Left ventricle myocardium inferior (tissue), 1 donor: ENCODE measurements at places on chromosomes 1 and 21.
A peak's percentile ranks its signal among the peaks of the same experiment; 100 is the strongest.

- DNase-seq, result no peak
Observed at GRCh38 chr1:243623841-243624240, 226.2 kb downstream of the AKT3 start.

DNA sequence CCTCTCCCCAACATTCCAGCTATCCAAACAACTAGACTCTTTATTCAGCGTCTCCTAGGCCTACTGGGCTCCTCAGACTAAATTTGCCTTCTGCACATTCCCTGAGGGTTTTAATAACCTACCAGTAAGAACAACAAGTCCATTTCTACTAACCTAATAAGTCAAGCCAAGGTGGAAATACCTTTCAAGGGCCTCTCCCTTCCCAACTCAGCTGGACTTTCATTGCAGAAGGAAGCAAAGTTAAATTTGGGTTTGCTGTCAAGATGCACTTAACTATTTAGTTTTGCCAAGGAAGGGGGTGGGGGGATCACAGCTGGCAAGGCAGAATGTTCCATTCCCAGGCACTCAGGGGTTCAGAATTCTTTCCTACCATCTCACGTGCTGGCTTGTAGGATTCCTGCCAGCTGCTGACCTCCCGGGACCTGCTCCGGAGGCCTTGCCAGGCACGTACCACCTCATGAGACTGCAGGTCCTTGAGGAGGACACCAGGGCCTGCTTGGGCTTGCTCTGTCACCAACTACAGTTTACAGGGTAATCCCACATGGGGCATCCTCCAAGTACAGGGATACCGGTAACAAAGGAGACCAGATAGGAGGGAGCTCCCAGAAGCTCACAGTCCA lies 29.8 kb downstream of the SLC30A1 start:
- peak; percentile 58 for DNase-seq

DNA sequence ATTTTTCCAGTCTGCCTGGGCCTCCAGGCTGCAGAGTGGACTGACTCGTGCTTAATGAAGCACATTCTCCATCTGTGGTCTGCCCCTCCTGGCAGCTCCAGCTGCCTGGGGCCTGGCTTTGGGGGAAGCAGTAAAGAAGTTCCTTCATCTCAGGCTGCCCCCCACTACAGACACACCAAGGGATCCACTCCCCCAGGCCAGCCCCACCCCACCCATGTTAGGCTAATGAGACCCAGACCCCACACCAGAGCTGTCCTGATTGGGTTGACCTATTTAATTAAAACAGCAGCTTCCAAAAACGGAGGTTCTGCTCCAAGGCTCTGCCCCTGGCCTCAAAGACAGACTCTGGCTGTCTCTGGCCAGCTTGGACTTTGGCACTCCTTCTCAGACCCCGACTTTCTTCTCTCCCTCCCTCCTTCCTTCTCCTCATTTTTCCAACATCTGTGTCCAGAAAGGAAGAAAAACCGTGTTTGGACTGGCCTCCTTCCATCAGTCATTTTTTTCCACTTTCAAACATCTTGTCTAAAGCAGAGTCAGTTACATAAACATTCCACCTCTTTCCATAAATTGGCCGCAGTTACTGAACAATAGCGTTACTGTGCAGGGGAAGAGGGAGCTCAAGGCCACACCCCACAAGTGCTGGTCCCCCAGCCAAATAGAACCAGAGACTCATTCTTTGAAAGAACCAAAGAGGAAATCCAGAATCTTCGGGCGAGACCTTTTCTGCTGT lies 29.7 kb downstream of the SERTAD4 start:
- peak; percentile 55 for DNase-seq

GRCh38 chr1:19514391-19514831 lies 29.1 kb upstream of the CAPZB start:
- DNase-seq, result peak; percentile 61

GRCh38 chr1:48697066-48697707 lies 79.5 kb downstream of the BEND5 start:
- DNase-seq, result peak; percentile 48

DNA sequence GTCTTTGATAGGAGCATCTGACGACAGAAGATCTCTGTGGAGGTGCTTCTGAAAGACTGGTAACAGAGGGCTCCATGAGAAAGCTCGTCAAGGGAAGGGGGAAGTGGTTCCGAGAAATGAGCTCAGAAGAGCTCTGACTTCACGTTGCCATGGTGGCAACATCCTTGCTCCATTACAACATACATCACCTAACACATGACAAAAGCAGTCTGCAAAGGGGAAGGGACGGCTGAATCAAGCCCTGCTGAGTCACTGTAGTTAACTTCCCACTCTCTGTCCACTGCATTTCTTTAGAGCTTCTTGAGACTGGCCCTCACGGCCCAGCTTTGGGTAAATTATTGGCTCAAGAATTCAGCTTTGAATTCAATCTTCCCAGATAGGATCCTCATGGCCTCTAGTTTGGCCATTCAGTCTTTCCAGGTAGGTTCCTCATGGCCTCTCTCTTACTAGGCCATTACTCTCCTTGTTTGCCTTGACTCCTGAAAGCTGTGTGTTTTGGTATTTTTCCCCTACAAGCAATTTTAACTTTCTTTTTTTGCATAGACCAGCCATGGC lies 88.0 kb upstream of the ZNF648 start:
- DNase-seq, result no peak

DNA sequence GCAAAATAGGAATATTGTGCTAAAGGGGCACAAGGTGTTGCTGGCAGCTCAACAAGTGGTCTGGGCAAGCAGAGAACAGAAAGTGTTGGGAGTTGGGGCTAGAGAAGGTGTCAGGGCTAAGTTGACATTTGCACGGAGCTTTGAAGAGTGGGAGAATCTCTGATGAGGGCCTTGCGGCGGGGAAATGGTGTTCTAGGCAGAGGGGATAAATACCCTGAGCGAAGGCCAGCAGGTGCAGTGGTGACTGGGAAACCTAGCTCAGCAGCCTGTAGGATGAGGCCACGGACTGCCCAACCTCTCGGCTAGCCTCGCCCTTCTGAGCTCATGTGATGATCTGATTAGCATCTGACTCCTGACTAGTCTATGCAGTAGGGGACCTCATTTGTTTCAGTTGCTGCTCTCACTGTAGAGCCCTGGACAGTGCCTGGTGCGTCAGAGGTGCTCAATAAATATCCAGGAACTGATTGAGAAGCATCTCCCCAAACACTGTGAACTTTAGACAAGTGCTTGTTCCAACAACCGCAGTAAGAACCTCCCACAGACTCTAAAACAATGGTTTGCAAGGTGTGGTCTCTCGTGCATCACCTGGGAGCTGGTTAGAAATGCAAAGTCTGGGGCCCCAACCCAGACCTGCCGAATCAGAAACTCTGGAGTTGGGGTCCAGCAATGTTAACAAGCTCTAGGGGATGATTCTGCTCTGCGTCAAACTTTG lies 1.0 kb upstream of the FOXO6 start:
- no peak for DNase-seq

- no peak for DNase-seq
Observed at GRCh38 chr1:218933513-218933912, 240.2 kb upstream of the LYPLAL1 start.

- DNase-seq, result peak; percentile 33
Observed at GRCh38 chr1:11749203-11749689, 12.7 kb upstream of the C1orf167 start.

- DNase-seq, result no peak
Observed at GRCh38 chr1:18798946-18799345, 60.5 kb downstream of the TAS1R2 start.

GRCh38 chr1:102961549-102961948 lies 146.8 kb downstream of the COL11A1 start:
- no peak for DNase-seq

DNA sequence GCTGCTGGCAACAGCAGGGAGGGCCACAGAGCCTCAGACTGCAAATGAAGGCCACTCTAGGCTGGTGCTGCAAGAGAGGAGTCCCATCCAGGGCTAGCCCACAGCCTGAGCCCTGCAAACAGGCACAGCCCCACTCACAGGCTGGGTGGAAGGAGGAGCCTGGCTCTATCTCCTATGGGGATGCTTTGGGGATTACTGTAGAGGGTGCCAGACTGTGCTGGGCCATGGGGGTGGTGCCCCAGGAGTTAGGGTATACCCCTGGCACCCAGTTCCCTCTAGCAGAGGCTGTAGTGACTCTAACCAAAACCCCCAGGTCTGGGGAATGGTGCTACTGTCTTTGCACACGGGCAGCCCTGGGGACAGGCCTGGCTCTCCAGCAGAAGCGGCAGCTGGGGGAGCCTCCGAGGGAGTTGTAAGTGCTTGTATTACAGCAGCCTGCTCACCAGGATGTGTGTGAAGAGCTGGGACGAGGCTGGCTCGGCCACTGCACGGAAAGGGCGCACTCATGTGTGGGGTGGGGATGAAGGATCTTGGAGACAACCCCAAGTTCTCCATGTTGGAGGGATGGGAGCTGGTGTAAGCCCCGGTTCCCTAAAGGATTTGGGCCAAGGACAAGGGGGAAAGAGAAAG lies 23.4 kb upstream of the EVA1B start:
- no peak for DNase-seq

- no peak for DNase-seq
Observed at GRCh38 chr21:39518847-39519210, 67.1 kb downstream of the SH3BGR start.

GRCh38 chr1:17732475-17732874 lies 22.7 kb upstream of the ACTL8 start:
- no peak for DNase-seq

DNA sequence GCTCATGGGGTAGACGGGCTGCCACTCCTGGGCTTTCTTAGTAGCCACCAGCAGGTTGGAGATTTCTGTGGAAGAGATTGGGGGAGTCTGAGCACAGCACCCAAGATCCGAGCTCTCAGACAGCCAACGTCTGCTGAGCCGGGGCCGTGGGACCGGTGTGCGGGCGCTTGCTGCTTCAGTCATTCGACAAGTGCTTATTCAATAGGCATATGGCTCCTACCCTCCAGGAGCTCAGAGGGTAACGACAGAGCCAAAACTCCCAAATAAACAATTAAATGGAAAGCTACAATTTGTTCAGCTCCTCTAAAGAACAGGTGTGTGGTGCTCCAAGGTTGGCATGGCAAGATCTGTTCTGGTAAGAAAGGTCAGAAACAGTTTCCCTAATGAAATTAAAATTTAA lies 106.0 kb downstream of the RAVER2 start:
- DNase-seq, result no peak

- DNase-seq, result no peak
Observed at GRCh38 chr1:240956020-240956419, 344.1 kb upstream of the GREM2 start.

DNA sequence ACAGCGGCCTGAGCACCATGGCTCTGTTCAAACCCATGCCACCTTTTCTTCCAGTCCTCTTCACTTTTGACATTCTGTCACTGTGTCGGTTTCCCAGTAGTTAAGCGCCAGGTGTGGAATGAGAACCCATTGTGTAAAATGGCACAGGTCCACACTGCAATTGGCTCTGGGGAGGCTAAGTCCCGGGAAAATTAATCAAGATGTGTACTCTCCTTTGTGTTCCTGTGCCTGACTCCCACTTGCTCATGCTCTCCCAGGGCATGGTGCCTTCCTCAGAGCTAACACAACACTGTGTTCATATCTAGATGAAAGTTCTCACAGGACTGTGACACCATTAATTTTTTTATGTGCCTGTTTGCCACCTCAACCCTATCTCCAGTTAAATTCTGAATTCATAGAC lies 59.0 kb upstream of the BTG3 start:
- DNase-seq, result no peak

DNA sequence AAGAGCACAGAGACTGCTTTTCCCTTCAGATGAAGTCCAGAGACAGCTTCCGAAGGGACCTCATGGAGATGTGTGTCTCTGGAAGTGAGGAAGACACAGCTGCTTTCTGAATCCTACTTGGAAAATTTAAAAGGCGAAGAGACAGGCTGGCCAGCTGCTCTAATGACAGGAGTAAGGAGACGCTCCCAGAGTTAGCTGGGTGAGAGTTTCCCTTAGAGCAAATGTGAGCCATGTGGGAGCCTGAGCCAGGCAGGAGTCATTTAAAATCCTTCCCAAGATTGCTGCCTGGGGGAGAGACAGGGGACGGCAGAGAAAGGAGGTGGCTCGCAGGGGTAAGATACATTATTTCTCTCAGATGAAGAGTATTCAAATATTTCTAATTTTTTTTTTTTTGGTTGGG lies 53.1 kb downstream of the ZNF326 start:
- DNase-seq, result no peak

- DNase-seq, result no peak
Observed at GRCh38 chr1:219990782-219991510, 55.4 kb downstream of the EPRS1 start.

DNA sequence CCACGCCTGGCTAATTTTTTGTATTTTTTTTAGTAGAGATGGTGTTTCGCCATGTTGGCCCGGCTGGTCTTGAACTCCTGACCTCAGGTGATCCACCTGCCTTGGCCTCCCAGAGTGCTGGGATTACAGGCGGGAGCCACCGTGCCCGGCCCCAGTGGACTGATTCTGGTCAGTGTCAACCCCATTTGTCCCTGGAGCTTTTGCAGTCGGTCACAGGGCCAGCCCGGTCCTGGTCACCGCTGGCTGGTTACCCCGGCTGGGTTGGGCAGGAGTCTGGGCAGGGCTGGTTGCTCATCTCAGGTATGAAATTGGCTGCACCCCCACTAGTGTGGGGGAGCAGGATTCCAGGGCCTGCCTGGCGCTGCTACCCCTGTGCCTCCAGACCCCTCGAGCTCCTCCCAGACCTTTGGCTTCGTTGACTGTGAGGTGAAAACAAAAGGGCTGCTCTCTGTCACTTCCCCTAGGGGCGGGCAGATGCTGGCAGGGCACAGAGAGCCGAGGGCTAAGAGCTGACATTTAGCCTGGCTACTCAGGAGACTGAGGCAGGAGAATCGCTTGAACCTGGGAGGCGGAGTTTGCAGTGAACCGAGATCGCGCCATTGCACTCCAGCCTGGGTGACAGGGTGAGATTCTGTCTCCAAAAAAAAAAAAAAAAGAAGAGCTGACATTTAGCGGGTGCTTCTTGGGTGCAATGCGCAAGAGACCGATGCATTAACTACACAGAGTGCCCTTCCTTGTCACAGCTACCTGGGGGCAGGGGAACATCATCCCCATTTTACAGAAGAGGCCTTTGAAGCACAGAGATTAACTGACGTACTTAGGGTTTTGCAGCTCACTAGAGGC lies 10.6 kb downstream of the TNFRSF1B start:
- no peak for DNase-seq

GRCh38 chr1:176719447-176719846 lies 256.5 kb downstream of the PAPPA2 start:
- no peak for DNase-seq

DNA sequence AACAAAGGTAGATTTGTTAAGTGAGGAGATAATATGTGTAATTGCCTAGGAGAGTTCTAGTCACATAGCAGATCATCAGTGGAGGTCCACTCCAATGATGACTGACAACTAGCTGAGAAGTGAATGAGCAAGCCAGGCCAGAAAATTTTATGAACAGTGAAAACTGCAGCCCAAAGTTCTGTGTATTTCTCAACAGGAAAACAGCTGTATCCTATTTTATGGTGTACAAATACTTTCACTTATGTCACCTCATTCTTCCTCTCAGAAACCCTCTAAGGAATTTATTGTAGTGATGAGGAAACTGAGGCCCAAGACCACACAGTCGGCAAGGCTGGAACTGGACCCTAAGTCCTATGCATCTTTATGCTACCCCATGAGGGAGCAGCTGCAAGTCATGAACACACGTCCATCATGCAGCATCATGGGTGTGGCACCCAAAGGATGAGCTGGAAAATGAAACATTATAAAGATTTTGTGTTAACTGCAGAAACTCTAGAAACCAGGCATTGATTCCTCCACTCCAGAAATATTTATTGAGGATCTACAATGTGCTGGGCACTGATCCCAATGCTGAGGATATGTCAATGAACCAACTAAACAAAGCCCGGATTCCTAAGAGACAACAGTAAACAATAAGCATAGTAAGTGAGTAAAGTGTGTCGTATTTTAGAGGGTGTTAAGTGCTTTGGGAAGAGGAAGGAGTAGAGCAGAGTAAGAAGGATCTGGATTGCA lies 99.5 kb upstream of the DUSP10 start:
- DNase-seq, result no peak
